Inflammatory macrophage (primary cell): ENCODE measurements at places on chromosomes 1 and 21.

DNA sequence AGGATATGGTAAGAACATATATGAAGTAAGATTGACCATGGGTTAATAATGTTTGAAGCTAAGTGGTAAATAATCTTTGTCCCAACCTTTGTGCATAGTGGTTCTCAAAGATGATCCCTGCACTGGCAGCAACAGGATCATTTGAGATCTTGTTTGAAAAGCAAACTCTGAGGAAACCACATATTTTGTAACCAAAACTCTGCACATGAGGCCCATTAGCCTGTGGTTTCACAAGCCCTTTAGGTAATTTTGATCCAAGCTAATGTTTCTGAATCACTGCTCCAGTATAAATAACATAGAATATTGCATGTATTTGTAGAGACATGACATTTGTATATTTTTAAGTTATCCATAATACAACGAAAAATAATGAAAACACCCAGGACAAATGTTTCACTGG lies 147.9 kb upstream of the RGS18 start:
- no peak for DNase-seq

DNA sequence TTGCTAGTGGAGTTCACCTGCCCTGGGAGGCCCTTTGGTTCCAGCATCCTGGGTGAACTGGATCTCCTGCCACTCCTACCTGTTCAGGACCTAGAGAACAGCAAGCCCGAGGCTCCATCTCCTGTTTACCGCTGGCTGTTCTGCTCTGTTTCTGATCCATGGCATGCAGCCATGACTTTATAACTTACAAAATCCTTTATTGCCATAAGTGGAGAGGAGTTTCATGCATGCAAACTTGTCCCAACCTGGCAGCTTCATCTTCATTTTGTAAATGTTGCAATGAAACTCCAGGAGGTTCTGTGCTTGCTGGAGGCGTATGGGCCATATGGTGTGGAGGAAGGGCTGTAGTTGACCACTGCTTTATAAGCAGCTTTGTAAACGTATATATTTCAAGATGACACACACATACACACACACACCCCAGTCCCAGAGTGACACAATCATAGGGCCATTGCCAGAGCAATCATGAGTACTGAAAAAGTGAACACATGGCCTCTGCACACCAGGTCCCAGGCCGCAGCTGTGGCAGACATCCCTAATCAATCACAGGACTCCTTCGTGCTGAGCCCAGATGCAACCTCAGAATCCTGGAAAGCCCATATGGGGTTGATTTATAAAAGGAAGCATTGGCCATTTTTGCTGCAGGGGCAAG lies 69.0 kb downstream of the UBIAD1 start:
- DNase-seq = no peak

DNA sequence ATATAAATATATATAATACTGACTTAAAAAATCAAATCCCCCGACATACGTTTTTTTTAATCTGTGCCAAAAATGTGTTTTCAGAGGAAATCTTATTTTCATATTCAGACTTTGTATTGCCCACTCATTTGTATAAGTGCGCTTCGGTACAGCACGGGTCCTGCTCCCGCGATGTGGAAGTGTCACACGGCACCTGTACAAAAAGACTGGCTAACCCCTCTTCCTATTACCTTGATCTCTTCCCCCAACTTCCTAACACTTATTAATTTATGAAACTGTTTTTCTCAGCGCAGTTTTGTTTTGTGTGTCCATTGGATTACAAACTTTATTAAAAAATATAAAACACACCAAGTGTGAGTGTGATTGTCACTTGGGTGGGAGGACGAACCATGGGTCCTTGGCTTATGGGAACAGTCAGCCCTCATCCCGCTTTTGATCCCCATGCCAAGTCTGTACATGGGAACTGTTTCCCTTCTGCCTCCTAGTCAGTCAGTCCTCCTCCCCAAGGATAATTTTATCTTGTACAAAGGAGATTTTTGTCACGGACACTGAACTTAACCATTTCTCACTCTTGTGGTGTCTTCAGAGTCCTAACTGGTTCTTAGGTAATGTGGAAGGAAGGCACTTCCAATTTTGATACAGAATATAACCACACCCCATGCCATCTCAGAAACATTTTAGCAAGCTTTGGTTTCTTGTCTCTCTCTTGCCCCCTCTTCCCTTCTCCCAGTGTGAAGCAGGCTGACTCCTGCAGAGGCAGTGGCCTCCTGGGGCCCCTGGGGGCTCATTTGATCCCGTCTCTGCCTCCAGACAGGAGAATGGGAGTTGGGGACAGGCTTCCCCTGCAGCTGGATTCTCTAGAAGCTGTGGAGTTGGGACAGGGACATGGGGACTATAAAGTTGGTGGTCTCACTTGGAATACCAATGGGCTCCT lies 35.5 kb downstream of the ZBTB17 start:
- no peak for DNase-seq

- no peak for DNase-seq
Measured at GRCh38 chr1:11187000-11187399, 2.2 kb upstream of the ANGPTL7 start.

DNA sequence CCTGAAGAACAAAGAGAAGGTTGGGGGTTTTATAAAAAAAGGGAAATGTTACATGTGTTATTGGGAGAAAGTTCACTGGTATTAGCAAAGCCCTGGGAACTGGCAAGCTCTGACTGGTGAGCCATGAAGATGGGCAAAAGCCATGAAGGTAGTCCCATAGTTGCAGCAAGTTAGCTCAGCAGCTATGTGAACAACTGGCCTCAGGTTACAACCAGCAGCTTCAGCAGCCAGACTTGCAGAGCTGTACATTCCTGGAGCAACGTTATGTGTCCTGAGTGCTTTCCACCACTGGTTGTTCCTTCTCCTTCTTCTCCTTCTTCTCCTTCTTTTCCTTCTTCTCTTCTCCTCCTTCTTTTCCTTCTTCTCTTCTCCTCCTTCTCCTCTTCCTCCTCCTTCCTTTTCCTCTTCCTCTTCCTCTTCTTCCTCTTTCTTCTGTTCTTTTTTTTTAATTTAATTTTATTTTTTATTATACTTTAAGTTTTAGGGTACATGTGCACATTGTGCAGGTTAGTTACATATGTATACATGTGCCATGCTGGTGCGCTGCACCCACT lies 56.1 kb upstream of the TLR5 start:
- peak; percentile 24 for DNase-seq

DNA sequence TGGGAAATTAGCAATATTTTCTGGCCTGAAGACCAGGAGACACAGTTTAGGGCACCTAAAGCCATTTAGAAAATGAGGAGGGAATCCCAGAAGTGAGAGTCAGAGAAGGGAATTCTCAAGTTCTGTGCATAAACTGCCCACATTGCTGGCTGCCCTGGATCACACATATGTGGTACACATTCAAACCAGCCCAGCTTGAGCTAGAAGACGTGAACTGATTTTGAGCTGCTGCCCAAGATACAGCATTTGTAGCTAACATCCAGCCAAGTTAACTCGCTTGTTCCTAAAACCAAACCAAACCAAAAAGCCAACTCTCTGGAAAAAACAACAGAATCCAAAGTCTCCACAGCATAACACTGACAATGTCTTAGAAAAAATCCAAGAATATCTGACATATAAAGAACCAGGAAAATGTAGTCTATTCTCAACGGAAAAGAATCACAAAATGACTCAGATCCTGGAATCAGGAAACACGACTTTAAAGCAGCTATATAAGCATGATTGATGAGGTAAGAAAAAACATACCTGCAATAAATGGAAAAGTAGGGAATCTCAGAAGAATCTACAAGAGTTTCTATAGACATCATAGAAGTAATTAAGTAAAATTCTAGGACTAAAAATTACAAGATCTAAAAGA lies 18.2 kb upstream of the QSOX1 start:
- no peak for DNase-seq

DNA sequence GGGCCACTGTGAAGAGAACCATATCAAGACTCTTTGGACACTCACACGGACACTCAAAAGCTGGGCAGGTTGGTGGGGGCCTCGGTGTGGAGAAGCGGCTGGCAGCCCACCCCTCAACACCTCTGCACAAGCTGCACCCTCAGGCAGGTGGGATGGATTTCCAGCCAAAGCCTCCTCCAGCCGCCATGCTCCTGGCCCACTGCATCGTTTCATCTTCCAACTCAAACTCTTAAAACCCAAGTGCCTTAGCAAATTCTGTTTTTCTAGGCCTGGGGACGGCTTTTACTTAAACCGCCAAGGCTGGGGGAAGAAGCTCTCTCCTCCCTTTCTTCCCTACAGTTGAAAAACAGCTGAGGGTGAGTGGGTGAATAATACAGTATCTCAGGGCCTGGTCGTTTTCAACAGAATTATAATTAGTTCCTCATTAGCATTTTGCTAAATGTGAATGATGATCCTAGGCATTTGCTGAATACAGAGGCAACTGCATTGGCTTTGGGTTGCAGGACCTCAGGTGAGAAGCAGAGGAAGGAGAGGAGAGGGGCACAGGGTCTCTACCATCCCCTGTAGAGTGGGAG lies 36.3 kb upstream of the TDRD10 start:
- peak; percentile 64 for DNase-seq

GRCh38 chr1:113073479-113073950 lies 517 bp downstream of the LRIG2 start:
- DNase-seq = no peak

DNA sequence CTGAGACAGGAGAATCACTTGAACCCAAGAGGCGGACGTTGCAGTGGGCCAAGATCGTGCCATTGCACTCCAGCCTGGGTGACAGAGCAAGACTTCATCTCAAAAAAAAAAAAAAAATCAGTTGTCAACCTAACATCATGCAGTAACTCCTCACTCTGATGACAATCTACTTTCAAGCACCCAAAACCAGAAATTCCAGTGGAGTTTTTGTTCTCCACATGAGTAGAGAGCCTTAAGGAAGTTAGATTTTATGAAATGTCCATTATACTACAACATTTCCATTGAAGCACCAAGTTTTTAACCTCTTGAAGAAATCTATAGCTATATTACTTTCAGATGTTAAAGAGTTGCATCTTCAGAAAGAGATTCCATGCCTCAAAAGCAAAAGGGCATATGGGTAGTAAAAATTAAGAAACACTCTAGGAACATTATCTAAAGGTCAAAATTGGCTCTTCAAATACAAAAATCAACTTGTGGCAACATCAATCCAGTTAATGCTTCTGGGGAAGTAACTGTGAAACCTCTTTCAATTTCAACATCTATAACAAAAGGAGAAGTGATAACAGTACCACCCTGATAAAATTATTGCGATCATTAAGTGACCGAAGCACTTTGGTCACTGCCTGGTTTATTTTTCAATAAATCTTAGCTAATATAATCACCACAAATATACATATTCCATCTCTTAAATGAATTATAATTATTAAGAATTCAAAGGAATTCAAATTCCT lies 7.7 kb downstream of the LPGAT1 start:
- DNase-seq = peak; percentile 84

GRCh38 chr1:183349201-183349711 lies 68.9 kb downstream of the NMNAT2 start:
- DNase-seq = no peak

GRCh38 chr21:26082549-26082948 lies 88.0 kb downstream of the APP start:
- no peak for DNase-seq

DNA sequence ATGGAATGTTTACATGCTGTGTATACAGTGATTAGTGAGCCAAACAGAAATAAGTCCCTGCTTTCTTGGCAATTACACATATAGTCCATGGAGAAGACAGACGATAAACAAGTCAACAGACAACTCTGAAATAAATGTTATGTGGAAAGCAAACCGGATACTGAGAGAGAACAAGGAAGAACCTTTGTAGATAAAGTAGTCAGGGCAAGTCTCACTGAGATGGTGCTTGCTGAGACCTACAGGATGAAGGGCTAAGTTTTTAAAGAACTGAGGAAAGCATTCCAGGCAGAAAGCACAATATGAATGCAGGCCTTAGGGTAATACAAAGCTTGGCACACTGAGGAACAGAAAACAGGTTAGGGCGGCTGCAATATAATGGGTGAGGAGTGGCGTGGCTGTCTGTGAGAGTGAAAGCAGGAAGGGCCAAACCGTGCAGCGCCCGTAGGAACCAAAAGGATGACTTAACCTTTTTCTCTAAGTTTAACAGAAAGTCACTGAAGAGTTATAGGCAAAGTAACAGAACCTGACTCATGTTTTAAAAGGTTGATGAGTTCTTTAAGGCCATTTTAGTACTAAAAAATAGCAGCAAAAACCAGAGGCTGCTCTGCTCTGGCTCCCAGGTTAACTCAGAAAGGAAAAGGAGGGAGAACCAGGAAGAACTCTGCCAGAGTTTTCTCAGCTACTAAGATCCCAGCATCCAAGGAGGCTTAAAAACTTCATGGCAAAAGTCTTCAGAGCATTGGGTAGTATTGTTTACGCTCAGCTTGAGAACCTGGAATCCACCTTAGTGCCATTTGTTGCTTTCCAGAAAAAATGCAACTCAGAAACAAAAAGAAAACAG lies 8.7 kb upstream of the TTF2 start:
- peak; percentile 48 for DNase-seq

- DNase-seq = no peak
Measured at GRCh38 chr1:113793878-113794834, 18.1 kb downstream of the RSBN1 start.

GRCh38 chr21:33931799-33932390 lies 16.3 kb upstream of the ATP5PO start:
- DNase-seq = peak; percentile 65

GRCh38 chr1:19429611-19430010 lies 55.7 kb downstream of the CAPZB start:
- no peak for DNase-seq

DNA sequence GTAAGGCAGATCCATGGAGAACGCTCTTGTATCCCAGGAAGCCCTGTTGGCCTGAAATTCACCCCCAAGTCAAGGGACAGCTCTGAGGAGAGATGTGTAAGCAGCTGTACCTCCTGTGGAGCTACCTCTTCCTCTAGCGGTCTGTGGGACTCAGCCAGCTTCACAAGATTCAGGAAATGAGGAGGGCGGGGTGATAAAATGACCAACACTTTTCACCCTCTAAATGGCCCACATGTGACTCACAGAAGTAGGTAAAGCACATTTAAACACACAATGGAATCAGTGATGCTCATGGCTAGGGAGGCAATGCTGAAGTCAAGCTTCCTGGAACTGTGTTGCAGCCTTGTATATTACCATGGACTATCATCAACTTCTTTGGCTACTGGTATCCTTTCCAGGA lies at the start of gene SH2D1B:
TSS of gene SH2D1B (minus strand) at position 135 of the 400 bp plus-strand sequence. CDS start at position 15, 120 bp downstream.
- no peak for DNase-seq

- peak; percentile 45 for DNase-seq
Measured at GRCh38 chr1:14970115-14970798, 183.3 kb upstream of the TMEM51 start.
